ENCODE measurements at places on chromosomes 3 and 15.

DNA sequence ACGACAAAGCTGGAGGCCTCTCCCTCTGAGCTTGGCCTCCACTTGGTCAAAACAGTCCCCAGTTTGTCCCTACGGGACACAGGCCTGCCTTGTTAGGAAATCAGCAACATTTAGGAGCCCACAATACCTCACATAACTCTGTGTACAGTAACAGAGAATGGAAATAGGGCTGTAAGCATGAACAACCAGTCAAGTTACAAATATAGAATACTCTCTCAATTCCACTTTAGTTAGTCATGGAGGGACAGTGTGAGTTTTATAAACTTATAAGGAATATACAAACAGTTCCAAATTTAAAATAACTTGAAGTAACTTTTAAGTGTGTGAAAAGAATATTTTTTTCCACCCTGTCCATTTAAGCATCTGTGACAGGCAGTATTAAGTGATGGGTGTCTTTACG, 129.4 kb downstream of the PGPEP1L start:
- no peak for DNase-seq

DNA sequence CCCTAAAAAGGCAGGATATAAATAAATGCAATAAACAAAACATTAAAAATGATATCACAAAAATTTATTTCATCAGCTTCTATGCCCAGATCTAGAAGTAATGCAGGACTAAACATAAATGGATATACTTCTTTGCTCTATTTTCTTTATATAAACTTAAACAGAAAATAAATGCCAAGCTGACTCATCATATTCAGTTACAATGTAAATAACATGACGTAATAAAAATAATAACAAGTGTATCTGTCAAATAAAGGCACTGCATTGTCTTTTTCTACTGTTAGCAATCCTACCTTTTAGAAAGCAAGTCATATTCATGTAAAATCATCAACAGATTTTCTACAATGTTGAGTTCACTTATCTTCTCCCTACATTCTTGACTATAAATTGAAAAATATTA, 61.6 kb downstream of the NEK10 start:
- no peak for DNase-seq

DNA sequence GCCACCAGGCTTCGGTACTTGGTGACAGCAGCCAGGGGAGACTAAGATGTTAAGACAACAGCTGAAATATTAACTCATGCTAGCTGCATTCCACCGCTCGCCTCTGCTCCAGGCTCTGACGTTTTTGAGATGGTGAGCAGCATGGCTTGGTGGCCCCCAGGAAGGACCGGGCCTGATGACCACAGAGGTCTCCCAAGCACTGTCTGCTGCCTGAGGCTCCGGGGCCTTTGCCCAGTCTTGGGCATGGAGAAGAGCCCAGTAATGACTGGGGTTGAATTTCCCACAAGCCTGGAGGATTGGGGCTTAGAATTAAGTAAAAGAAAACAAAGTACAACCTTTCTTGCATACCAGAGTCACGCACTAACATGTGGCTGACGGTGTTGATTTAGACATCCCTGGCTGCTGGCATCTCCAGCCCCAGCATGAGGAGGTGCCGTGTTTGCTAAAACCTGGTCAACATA, 243.6 kb upstream of the LYSMD4 start:
- no peak for DNase-seq

GRCh38 chr15:88166082-88166993, 90.2 kb downstream of the NTRK3 start:
- no peak for DNase-seq

- DNase-seq, result no peak
Observed at GRCh38 chr15:52663536-52664294, 15.5 kb downstream of the ATOSA start.

DNA sequence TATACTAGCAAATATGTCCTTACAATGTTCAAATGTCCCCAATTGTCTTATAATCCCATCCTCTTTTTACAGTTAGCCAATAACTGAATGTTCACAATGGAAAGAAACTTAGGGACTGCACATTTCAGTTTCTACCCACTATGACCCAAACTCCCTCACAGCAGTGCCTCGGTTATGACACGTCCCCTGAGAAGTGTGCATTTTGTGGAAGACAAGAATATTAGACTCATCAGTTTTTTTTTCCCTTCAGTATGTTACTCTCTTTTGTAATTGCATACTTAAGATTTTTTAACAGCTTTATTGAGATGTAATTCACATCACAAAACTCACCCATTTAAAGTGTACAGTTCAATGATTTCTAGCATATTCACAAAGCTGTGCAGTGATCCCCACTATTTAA, 64.8 kb downstream of the IGF2BP2 start:
- DNase-seq, result no peak

GRCh38 chr3:119013951-119014350, 20.7 kb downstream of the IGSF11 start:
- DNase-seq, result no peak

GRCh38 chr3:151537726-151538125, 76.9 kb upstream of the IGSF10 start:
- DNase-seq, result no peak

DNA sequence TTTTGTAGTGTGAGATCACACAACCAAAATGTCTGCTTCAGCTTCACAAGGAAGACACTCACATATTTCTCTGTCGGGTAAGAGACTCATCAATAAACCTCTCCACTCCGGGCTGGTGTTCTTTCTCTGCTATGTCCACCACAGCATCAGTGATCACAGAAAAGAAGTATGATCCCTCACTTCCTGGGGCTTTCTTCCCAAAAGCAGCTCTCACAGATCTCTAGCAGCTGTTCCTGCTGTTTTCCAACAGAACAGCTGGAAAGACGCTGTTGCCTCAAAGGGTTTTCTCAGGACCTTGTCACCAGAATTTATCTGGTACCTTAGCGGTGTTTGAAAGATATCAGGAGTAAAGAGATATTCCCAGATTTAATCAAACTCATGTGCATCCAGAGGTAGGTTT, 46.4 kb downstream of the GATM start:
- DNase-seq, result no peak

- DNase-seq, result no peak
Observed at GRCh38 chr3:53726643-53727042, 119.6 kb downstream of the CHDH start.

GRCh38 chr3:126692858-126693257, 11.2 kb upstream of the CHCHD6 start:
- DNase-seq, result no peak

DNA sequence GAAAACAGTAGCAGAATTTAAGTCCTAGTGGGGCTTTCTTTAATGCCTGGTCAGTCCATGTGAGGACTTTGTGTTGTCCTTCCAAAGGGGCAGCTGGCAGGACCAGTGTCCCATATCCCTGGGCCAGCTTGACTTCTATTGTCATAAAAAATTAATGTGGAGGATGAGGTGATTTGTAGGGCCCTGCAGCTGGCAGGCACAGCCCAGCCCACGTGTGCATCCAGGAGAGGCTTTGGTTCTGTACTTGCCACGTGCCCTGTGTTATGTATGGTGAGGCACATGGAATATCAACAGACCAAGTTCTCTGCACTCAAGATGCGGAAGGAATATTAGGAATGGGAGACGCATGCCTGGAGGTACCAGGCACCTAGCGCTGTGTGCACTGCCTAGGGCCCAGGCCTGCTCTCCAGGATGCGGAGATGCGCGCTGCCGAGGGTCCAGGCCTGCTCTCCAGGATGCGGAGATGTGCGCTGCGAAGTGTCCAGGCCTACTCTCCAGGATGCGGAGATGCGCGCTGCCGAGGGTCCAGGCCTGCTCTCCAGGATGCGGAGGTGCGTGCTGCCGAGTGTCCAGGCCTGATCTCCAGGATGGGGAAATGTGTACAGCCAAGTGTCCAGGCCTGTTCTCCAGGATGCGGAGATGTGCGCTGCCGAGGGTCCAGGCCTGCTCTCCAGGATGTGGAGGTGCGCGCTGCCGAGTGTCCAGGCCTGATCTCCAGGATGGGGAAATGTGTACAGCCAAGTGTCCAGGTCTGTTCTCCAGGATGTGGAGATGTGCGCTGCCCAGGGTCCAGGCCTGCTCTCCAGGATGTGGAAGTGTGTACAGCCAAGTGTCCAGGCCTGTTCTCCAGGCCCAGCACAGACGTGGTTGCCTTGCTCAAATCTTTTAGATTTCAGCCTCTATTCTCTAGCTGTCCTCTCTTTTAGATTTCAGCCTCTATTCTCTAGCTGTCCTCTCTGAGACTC, 183.3 kb upstream of the ROPN1 start:
- DNase-seq, result no peak

DNA sequence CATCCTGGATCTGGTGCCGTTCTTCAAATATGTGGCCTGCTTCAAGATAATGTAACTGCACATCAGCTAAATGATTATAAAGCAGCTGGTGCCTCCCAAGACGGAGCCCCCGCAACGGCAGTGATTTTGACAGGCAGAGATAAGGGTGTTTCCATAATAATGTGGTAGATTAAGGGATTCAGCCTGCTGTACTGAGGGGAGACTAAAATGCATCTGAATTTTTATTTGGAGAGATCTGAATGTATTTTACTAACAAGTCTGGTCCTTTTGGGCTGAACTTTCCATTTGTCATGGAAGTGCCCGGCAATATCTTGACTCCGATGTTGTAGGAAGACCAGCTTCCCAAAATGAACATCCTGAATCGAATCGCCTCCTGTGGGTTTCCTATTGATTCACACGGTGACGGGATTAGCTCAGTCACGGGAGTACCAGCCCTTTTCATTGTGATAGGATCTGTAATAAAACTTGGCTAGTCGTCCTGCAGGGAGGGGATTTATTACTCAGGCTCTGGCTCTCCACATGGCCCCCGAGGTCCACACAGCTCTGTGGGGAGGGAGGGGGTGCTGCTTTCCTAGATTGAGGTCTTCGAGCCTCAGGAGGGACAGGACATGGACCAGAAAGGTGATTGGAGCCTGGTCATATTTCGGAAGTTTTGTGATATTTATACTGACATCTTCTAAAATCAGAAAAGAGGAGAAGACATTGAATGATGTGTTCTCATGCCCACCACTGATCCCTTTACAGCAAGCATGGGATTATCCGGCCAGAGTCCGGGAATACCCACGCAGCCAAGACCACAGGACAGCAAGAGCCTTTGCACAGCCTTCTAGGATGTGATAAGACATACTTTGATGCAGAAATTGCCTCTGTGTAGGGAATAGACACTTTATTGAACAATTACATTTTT, 2.5 kb upstream of the PCSK6 start:
- no peak for DNase-seq

GRCh38 chr3:153130312-153130977, 31.6 kb upstream of the RAP2B start:
- peak; percentile 71 for DNase-seq

DNA sequence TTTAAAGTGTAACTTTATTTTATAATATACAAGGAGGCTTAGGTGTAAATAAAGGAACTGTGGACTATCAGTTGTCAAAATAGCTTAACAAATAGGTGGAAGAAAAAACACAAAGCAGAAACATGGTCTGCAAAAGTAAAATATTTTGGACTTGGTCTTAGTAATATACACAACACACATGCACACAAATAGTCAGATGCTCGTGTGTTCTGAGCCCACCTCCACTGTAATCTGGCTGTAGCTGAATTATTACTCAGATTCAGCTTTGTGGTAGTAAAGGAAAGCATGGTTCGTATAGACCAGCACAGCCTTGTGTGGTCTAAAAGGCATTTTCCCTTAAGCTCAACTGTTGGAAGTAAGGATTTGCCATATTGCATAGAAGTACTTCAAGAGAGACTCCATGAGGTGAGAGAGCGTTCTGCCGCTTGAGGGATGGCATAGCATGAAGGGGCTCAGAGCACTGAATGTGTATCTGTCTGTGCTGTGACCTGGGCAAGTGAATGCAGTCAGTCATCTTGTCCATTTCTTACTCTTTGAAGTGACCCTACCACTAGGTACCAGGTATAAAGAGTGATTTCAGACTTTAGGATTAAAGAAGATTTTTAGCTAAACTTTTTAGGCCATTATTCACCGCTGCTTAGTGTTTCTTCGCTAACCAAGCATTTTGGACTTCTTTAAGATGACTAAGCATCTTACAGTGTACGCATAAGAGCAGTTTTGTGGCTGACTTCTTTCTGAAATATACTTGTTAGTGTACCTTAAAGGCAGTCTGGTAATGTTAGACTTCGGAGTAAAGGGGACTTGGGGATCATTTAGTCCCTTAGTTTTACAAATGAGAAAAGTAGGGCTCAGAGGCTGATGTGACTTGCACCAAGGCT, 15.2 kb downstream of the TPM1 start:
- DNase-seq, result no peak

GRCh38 chr3:36813305-36813704, 49.0 kb upstream of the DCLK3 start:
- no peak for DNase-seq
